Osteoblast (primary cell): ENCODE measurements at places on chromosomes 5 and 9.

DNA sequence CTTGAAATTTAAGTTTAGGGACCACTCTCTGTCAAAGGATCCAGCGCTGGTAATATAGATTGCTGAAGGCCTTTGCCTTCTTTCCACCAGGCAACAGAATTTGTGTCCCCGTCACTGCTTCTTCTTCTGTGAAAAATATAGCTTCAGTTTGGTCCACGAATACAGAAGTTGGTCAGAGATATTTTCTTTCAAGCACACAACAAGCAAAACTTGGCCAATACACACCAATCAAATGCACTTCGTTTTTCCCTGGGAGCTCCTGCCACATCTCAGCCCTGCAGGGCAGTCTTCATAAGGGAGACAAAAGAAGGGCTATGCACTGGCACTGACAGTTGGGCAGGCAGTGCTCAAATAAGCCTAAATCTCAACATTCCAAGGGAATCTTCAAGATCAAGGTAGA is 22.9 kb downstream of the HAVCR2 start:
- DNase-seq, result no peak

GRCh38 chr9:35254984-35255857 is 93.4 kb downstream of the UNC13B start:
- DNase-seq, result no peak

GRCh38 chr9:115164511-115164974 is 46.6 kb upstream of the TNC start:
- peak; percentile 37 for DNase-seq

DNA sequence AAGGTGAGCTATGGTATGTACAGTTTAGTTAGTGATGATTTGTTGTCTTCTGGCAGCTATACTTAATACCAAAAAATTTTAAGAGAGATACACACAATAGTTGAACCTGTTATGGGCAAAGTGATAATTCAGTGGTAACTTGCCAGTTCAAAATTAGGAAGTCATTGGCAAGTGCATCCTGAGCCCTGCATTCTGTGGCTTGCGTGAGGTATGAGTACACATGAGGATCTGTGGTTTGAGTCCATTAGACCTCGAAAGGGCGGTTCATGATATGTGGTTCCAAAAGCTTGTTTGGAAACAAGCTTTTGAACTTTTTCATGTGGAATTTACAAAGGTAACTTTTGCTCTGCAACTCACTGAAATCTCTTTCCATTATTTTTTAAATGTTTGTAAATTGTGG is 47.0 kb downstream of the GPR21 start:
- DNase-seq, result no peak

DNA sequence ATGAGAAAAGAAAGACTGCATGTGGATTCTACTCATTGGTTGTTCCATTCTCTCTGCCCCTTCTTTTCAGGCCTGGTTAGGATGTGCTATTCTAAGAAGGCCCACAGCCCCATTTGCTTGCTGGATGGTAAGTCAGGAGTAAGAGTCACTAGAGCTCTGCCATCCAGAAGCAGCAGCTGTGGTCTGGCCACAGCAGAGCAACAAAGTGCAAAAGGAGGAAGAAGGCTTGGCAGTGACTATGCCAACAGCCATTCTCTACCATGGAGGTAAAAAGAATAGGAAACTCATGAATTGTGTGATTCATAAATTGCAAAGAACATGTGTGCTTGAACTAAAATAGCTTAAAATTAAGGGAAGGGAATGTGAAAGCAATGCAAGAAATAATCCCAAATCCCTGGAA is 20.9 kb downstream of the KLHL3 start:
- DNase-seq, result peak; percentile 56

GRCh38 chr5:108730617-108731340 is 16.9 kb upstream of the FER start:
- DNase-seq, result peak; percentile 41

GRCh38 chr5:82414041-82414388 is 135.9 kb upstream of the RPS23 start:
- peak; percentile 78 for DNase-seq

DNA sequence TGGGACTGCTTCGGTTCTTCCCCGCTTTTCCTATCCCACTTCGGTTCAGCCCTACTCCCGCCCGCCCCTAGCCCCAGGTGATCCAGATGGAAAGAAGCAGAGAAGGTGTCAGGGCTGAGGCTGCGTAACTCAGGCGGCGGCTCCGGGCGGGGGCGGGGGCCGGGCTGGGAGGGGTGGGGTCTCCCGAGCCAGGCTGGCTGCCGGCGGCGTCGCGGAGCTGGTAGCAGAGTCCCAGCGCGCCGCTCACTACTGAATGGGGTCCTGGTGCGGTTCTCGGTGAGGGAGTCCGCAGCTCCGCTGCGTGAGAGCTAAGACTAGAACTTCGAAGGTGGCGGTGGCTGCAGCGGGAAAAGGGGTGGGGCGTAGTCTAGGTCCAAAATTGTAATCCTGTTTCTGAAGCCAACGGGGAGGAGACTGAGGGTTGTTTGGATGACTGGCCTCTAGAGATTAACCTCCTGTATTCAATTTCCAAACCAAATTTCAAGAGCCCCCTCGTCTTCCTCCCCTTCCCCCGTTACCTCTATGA is 1.4 kb downstream of the PRR16 start:
- DNase-seq, result peak; percentile 88

GRCh38 chr9:99095565-99095964 is 9.3 kb upstream of the TGFBR1 start:
- DNase-seq, result no peak

GRCh38 chr5:149271195-149271715 is 404 bp upstream of the AFAP1L1 start:
- DNase-seq, result no peak

DNA sequence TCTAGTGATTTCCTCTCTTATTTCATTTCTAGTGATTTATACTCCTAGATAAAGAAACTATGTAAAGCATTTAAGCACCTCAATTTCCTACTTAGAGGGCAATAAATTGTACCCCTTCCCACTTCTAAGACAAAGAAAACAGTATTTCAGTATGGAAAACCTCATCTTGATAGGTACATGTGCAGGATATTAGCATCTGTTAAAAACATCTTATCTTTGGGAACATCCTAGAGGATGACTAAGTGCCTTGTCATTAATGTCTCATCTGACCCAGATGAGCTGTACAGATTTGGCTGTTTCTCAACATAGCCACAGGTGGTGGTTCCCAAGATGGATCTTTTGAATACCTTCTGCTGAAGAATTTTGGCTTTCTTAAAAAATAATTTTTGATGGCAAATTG is 5.7 kb downstream of the MEGF10 start:
- peak; percentile 66 for DNase-seq

DNA sequence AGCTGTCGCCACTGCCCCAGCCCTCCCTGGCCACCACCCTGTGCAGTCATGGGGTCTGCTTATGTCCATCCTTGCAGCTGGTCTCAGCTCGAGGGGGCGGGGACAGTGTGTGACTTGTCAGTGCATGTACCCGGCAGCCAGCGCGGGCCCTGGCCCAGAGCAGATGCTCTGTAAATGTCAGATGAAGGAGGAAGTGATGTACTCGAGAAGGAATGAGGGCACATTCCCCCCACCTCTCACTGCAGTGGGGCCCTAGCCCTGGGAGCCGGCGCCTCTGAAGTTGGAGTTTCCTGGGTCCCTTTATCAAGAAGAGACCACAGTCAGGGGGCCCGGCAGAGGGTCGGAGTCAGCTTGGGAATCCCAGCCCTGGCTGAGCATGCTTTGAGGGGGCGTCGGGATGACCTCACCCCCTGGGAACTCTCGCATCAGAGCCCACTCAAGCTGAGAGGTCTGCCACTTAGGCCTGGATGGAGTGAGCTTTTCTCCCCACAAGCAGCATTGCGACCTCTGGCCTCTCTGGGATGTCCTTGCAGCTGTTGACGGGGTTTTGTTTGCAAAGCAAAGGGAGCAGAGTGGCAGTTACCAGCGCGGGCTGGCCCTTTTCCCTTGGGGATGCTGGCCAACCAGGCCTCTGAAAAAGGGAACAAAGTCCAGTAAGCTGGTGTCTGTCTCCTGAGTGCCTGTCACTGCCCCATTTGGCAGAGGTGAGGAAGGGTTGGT is 19.0 kb downstream of the NEURL1B start:
- peak; percentile 97 for DNase-seq

DNA sequence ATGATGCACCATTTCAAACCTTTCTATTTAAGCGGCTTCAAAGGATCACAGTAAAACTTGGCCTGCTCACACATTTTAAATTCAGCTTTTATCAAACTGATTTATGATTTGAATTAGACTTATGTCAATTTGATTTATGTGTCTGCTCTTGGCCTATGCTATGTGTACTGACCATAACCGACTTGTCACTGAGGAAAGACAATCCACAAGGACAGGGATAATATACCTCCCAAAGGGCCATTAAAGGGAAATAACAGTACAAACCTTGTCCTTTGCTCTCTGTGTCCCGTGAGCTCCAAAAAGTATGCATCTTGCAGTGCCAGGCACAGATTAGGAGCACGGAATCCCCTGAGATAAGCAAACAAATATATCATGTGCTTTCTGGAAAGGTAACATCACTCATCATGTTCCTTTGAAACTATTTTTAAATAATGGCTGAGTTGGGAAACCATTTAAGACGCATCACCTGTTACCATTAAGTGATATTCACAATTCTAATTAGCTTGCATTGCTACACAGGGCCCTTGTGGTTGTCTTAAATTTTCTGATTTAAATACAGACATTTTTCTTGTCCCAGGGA is 31.9 kb upstream of the FTMT start:
- DNase-seq, result no peak

DNA sequence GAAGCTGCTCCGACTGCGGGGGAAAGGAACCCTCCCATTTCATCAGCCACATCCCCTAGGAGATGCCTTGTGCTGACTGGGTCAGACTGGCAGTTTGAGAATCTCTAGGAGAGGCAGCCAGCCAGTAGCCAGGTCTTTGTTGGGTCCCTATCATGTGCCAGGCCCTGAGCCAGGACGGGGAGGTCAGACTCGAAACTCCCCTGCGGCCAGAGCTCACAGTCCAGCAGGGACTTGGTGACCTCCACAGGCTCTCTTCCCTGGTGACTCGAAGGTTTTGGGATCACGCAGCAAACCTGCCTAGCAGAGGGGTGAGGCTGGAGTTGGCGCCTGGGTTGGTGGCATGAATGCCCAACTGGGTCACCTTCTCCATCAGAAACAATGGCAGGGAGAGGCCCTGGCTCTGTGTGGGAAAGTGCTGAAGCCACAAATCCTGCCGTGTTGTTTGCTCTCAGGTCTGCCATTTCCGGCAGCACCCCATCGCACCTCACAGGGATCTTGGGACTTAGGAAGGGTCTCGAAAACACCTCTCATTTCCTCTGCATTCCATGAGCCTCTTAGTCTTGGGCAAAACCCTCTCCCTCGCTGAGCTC is 14.4 kb upstream of the ORM1 start:
- DNase-seq, result no peak

DNA sequence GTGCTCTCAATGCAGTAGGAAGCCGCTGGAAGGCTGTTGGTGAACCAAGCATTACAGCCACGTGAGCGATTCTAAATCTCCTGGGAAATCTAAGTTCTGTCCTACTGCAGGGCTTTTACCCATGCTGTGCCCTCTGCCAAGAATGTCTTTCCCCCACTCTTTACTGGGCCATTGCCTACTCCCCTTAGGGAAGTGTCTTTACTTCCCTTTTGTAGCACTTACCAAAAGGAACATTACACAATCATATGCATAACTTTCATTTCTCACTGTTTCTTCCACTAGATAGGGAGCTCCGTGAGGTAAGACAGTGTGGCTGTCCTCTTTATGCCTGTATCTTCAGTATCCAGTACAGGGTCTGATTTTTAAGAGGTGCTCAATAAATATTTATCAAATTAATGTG is 241.7 kb upstream of the NR4A3 start:
- no peak for DNase-seq

DNA sequence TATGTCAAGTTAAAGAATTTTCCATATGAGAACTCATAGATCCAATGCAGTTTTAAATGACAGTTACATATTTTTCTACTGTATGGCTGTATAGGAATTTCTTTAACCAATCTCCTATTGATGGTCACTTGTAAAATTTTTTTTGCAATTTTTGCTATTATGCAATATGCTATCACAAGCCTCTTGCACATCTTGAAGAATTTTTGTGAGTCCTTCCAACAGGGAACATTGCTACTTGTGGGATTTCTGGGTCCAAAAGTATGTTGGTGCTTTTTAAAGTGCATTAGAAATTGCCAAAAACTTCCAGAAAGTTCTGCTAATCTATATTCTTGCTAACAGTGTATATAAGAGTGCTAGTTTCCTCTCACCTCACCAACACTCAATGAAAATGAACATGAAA is 65.1 kb downstream of the NPR3 start:
- no peak for DNase-seq

DNA sequence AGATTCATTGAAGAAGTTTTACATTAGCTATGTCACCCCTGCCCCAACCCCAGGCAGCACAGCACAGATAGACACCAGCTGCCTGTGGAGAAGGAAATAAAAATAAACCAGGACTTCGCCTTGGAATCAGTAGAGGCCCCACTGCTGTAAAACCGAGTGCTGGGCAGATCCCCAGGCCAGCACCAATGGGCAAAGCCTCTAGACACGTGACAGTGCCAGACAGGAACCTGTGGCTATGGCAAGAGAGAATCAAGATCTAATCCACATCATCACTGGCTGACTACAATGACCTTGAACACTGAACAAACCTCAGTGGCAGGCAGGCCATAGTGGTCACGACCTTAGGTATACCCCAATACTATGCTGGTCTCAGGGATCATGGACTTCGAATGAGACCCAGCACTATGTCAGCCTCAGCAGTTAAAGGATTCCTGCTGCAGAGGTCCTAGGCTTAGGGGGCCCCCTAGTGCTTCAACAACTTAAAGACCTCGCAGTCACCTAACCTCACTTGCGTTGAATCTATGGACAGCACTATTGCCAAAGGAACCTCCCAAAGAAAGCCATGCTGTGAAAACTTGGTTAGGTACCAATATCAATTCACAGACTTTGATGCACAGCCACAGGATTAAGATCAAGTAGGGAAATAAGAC is 2118.6 kb upstream of the C9orf72 start:
- DNase-seq, result no peak

- no peak for DNase-seq
These were observed 68.0 kb downstream of the RIC1 start for GRCh38 chr9:5696884-5697283.
